ENCODE measurements at places on chromosomes 1 and 21.

- DNase-seq: no peak
- H3K27me3 ChIP-seq: no peaks in the 10 kb centered on the region
- no peak overlapping the region for H3K27ac ChIP-seq
- no peak overlapping the region for H3K4me3 ChIP-seq
Observed at GRCh38 chr1:196366817-196367495, 241.3 kb downstream of the KCNT2 start.

DNA sequence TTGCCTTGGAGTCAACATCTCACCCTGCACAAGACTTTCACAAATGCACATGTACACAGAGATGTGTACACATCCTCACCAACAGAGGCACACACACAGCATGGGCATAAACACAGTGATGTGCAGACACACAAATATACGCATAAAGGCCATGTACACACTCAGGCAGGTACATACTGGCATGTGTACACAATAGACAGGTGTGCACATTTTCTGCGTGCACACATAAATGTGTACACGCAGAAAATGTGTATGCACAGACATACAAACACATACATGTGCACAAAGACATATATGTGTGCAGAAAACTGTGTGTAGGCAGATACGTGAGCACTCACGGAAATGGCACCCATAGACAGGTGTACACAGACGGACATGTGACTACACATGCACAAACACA lies 85.3 kb upstream of the ZBTB40 start:
- H3K27me3 ChIP-seq: peaks cover 16% of the 10 kb centered on the region
- H3K36me3 ChIP-seq: no peaks in the 10 kb centered on the region
- DNase-seq: no peak
- no peaks in the 10 kb centered on the region for H3K4me1 ChIP-seq
- no peak overlapping the region for H3K4me3 ChIP-seq

DNA sequence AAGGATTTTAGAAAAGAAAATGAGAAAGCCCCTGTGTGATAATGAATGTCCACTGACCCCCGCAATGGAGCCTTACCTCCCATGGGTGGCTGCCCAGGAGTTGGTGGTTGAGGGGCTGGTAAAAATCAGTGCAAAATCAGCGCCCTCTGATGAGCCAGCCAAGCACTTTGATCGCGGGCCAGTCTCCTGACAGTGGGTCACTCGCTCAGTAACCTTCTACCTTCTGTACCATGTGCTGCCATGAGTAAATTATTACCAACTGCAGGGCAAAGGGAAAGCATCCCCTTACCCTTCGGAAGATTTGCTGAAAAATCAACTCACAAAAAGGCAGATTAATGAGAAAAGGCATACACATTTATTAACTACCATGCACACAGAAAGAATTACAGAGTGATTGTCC lies 58.8 kb downstream of the KCNK1 start:
- no peaks in the 10 kb centered on the region for H3K4me1 ChIP-seq
- H3K27ac ChIP-seq: no peak overlapping the region
- no peak overlapping the region for H3K4me3 ChIP-seq
- DNase-seq: no peak
- no peaks in the 10 kb centered on the region for H3K27me3 ChIP-seq

DNA sequence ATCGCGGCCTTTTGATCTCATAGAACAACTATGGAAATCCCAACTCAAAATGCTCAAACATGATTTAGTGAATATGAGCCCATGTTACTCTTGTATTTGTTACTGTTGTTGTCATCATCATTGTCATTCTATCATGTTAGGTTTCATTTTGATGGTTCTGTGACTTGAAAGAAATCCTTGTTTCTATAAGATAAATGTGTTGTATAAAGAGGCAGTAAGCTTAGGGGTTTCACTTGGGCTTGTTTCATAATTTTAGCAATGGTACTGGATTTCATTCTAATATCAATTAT lies 15.3 kb upstream of the GBP5 start:
- H3K27ac ChIP-seq: no peak overlapping the region
- no peak overlapping the region for H3K4me3 ChIP-seq
- peaks cover 16% of the 10 kb centered on the region for H3K4me1 ChIP-seq
- no peaks in the 10 kb centered on the region for H3K27me3 ChIP-seq
- no peak for DNase-seq

- no peaks in the 10 kb centered on the region for H3K36me3 ChIP-seq
- H3K4me1 ChIP-seq: peaks cover 5% of the 10 kb centered on the region
- no peaks in the 10 kb centered on the region for H3K27me3 ChIP-seq
- DNase-seq: no peak
Observed at GRCh38 chr1:184465489-184466146, 78.8 kb downstream of the C1orf21 start.

- H3K36me3 ChIP-seq: no peaks in the 10 kb centered on the region
- DNase-seq: no peak
- H3K4me1 ChIP-seq: peaks cover 14% of the 10 kb centered on the region
- H3K27me3 ChIP-seq: no peaks in the 10 kb centered on the region
Observed at GRCh38 chr1:8903908-8904650, 25.6 kb upstream of the ENO1 start.

- peak overlapping the region; percentile 56 for H3K27ac ChIP-seq
- DNase-seq: no peak
- peak overlapping the region; percentile 53 for H3K4me3 ChIP-seq
- H3K4me1 ChIP-seq: peaks cover 11% of the 10 kb centered on the region
- H3K27me3 ChIP-seq: no peaks in the 10 kb centered on the region
- H3K36me3 ChIP-seq: peaks cover 6% of the 10 kb centered on the region
Observed at GRCh38 chr21:41368735-41369104, 6.9 kb downstream of the MX2 start.

DNA sequence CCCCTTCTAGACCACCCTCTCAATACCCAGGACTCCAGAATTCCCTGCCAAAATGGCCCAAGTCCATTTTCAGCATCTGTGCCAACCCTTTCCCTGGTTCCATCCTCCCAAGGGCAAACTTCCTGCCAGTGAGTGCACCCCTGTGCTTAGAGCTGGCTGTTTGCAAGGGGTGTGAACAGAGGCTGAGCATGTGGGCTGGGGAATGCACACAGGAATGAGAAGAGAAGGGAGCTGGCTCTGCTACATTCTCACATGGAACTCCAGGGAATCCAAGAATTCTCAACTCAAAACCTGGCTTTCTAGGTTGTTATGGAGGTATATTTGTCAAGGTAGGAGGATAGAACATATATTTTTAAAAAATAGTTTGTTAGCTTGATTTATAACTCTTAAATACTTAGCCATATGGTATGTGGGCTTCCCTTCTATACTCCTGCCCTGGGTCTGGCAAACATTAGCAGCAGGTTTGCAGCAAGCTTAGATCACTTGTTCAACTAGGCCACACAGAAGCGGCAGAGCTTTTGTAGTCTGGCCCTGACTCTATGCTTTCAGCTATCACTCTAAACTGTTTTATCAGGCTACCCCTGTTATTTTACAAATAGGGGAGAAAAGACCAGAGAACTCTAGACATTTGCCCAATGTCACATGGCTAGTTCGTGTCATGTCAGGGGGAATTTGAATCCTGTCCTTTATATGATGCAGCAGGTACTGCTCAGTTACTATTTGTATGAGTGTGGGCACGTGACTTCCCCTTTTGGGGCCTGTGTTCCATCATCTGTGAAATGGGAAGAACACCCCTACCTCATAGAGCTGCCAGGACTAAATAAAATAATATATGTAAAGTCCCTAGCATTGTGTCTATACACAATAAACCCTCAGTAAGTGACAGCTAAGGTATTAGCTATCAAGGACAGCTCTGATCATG lies 8.1 kb upstream of the STMN1 start:
- no peak for DNase-seq
- no peak overlapping the region for H3K4me3 ChIP-seq

- peak overlapping the region; percentile 28 for H3K4me3 ChIP-seq
- peak; percentile 63 for DNase-seq
- no peaks in the 10 kb centered on the region for H3K27me3 ChIP-seq
- peak overlapping the region; percentile 81 for H3K27ac ChIP-seq
- peaks cover 30% of the 10 kb centered on the region for H3K36me3 ChIP-seq
Observed at GRCh38 chr1:19477284-19478249, 7.8 kb downstream of the CAPZB start.

DNA sequence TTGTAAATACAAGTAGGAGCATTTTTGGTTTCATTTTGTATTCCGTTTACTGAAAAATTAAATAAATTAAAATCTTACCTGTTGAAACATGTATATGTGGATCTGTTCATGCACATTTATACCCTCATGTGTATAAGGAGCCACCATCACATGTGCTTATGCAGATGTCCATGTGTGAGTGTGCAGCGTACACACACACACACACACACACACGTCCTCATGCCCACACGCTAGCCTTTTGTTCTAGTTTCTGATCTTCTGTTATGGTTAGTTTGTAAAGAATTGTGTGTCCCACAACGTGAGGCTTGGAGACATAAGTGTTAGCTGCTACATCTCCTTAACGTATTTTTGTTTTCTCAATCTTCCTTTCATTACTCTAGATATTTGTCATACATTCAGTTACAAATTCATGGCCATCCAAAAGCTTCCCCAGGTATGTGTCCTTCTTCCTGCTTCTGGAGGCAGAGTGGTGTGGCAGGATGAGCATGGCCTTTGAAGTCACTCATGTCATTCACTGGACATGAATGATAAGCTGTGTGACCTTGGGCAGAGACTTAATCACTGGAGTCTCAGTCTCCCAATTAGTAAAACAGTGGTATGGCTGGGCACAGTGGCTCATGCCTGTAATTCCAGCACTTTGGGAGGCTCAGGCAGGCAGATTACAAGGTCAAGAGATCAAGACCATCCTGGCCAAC lies 54.6 kb downstream of the TENT5C start:
- no peaks in the 10 kb centered on the region for H3K36me3 ChIP-seq
- no peaks in the 10 kb centered on the region for H3K27me3 ChIP-seq
- no peak overlapping the region for H3K4me3 ChIP-seq
- DNase-seq: no peak
- no peak overlapping the region for H3K27ac ChIP-seq

- H3K4me1 ChIP-seq: no peaks in the 10 kb centered on the region
- no peak overlapping the region for H3K4me3 ChIP-seq
- H3K36me3 ChIP-seq: no peaks in the 10 kb centered on the region
Observed at GRCh38 chr1:163927493-163927892, 605.7 kb downstream of the NUF2 start.

DNA sequence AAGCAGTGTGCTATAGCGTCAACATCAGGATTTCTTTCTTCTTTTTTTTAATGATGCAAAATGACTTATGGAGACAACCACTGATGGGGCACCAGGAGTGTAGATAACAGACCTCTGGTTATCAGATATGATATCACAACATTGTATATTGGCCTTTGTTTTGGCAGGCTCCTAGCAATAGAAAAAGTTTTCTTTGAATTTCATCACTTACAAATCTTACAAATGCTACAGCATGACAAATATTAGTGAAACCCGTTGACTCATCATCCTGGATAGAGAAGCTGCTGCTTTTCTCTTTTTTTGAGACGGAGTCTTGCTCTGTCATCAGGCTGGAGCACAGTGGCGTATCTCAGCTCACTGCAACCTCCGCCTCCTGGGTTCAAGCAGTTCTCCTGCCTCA lies 92.9 kb downstream of the LTN1 start:
- H3K27ac ChIP-seq: no peak overlapping the region
- H3K4me1 ChIP-seq: no peaks in the 10 kb centered on the region
- H3K4me3 ChIP-seq: no peak overlapping the region
- DNase-seq: no peak
- no peaks in the 10 kb centered on the region for H3K36me3 ChIP-seq

GRCh38 chr1:228010921-228011320 lies 4.1 kb downstream of the WNT3A start:
- DNase-seq: no peak
- no peak overlapping the region for H3K4me3 ChIP-seq
- peaks cover 45% of the 10 kb centered on the region for H3K27me3 ChIP-seq

GRCh38 chr1:74579425-74579824 lies 67.0 kb upstream of the LRRC53 start:
- no peak for DNase-seq
- H3K4me1 ChIP-seq: no peaks in the 10 kb centered on the region
- no peaks in the 10 kb centered on the region for H3K36me3 ChIP-seq
- no peak overlapping the region for H3K27ac ChIP-seq

DNA sequence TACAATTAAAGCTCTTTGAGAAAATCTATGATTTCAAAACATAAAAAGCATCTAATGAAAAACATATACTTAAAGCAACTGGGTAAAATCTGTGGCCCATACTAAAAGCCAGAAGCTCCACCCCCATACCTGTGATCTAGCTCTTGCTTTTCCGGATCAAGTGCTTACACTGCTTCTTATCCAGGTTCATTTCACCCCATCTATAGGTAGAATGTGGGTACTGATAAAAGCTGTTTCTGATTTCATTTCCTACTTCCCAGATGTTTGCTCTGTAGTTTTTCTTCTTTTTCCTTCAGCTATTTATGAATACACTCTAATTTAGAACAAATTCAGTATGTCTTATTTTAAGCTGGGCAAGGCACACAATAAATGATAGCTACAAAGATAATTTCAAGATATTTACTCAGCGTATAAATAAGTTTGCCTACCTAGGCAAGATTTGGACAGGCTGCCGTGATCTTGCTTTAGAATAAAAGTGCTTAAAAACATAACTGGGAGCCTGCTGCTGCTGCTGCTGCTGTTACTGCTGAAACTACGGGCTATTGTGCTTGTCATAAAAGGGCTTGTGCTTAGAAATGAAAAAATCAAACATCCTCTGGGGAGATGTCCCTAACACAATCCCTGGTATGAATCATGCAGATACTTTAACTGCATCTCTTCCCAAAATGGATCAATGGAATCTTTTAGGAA lies 2.1 kb downstream of the SIPA1L2 start:
- H3K27ac ChIP-seq: peak overlapping the region; percentile 90
- no peaks in the 10 kb centered on the region for H3K27me3 ChIP-seq
- no peak for DNase-seq
- H3K36me3 ChIP-seq: no peaks in the 10 kb centered on the region
- H3K4me3 ChIP-seq: peak overlapping the region; percentile 78
- H3K4me1 ChIP-seq: peaks cover 49% of the 10 kb centered on the region

DNA sequence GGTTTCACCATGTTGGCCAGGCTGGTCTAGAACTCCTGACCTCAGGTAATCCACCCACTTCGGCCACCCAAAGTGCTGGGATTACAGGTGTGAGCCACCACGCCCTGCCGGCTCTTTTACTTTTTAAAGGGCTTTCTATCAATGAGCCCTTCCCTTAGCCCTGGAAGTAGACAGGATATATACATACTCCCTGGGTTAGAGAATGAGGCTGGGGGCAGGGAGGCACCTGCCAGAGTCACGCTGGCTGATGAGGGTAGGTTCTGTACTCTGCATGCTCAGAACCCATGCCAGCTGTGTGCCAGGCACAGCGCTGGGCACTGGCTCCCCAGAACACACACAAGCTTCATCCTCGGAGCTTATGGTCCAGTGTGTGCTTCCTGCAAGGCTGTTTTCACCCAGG lies 113.6 kb upstream of the IPO9 start:
- H3K4me1 ChIP-seq: peaks cover 83% of the 10 kb centered on the region
- H3K36me3 ChIP-seq: peaks cover 9% of the 10 kb centered on the region
- H3K27me3 ChIP-seq: no peaks in the 10 kb centered on the region

DNA sequence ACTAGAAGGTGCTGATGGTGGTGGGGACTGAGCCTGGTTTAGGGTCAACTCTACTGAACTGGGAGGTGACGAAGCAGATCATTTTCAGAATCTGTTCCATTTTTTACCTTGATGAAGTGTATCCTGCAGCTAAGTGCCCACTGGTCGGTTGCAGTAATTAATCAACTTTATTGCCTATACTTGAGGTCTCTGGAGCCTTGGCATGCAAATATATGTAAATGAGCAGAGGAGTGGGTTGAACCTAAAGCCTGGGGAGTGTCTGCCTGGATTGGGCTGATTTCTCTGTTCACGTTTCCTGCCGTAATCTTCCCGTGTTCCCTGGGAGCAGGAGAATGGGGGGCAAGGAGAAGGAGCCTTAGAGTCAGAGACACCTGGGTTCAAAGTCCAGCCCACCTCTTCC lies 286.8 kb downstream of the PTPRU start:
- H3K36me3 ChIP-seq: no peaks in the 10 kb centered on the region
- no peaks in the 10 kb centered on the region for H3K4me1 ChIP-seq
- H3K27me3 ChIP-seq: peaks cover 6% of the 10 kb centered on the region
- H3K27ac ChIP-seq: no peak overlapping the region
